ENCODE measurements at places on chromosomes 7 and 10.
A peak's percentile ranks its signal among the peaks of the same experiment; 100 is the strongest.

GRCh38 chr10:27223964-27224363, 16.6 kb downstream of the ACBD5 start:
- no peak for DNase-seq

DNA sequence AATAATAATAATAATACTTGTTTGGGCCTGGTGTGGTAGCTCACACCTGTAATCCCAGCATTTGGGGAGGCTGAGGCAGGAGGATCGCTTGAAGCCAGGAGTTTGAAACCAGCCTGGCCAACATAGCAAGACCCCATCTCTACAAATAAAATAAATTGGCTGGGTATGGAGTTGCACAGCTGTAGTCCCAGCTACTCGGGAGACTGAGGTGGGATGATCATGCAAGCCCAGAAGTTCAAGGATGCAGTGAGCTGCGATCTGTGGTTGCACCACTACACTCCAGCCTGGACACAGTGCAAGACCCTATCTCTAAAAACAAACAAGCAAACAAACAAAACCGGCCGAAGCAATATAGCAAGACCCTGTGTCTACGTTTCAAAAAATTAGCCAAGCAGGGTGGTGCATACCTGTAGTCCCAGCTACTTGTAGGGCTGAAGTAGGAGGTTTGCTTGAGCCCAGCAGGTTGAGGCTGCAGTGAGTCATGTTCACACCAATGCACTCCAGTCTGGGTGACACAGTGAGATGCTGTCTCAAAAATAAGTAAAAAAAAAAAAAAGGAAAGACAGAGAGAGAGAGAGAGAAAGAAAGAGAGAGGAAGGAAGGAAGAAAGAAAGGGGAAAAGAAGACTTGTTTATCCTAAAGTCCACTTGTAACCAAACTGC, 85.6 kb upstream of the KDM7A start:
- no peak for DNase-seq

DNA sequence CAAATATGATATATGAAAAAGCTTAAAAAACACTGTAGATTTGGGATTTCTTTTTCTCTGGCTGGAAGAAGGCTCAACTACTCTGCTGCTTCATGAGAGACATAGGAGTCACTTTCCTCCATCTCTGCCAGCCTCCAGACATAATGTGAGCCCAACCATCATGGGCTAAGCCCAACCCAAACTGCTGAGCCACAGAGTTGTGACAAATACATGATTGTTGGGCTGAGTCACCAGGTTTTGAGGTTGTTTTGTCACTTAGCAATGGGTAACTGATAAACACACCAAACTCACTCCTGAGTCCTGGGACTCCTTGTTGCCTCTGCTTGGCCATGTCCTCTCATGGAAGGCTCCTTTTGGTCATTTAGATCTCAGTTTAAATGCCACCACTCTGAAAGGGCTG, 381.8 kb upstream of the FZD8 start:
- no peak for DNase-seq

GRCh38 chr7:123643495-123644441, 11.9 kb upstream of the LMOD2 start:
- peak; percentile 31 for DNase-seq

DNA sequence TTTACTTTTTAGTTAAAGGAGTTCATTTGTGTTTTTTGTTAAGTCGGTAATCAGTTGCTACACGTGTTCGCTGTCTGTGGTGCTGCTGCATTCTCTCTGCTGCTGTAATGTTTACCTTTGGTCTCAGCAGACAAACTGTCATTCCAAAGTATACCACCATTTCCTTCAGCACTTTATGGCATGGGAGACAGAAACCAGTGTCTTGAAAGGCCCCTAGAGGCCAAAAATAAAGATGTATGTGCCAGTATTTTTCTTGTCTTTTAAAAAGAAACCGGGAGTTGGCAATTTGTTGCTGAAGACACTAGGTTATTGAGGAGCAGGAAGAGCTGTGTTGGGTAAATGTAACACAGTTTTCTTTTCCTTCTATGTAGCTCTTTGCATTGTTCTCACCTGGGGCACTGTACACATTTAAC, 24.1 kb downstream of the ZNF92 start:
- no peak for DNase-seq

DNA sequence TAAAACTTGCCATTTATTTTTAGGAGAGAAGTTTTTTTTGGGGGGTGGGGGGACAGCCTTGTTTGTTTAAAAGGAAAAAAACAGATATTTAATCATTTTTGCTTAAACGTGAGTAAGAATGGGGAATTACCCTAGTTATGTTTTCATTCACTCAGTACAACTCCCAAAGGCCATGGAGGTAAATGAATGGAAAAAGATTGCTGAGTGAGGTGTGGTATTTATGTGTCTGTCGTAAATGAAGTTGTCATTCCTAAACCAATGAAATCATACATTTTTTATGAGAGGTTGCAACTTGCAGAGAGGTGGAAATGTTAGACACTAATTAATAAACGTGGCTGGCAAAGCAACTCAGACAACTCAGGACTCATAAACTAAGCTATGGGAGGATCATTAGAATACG, 218.1 kb downstream of the CELF2 start:
- no peak for DNase-seq

GRCh38 chr7:81003326-81003725, 84.5 kb upstream of the SEMA3C start:
- no peak for DNase-seq

- no peak for DNase-seq
Measured at GRCh38 chr10:78914502-78915189, 154.1 kb upstream of the ZMIZ1 start.

GRCh38 chr10:50260791-50261281, 9.5 kb upstream of the ASAH2 start:
- DNase-seq, result no peak

DNA sequence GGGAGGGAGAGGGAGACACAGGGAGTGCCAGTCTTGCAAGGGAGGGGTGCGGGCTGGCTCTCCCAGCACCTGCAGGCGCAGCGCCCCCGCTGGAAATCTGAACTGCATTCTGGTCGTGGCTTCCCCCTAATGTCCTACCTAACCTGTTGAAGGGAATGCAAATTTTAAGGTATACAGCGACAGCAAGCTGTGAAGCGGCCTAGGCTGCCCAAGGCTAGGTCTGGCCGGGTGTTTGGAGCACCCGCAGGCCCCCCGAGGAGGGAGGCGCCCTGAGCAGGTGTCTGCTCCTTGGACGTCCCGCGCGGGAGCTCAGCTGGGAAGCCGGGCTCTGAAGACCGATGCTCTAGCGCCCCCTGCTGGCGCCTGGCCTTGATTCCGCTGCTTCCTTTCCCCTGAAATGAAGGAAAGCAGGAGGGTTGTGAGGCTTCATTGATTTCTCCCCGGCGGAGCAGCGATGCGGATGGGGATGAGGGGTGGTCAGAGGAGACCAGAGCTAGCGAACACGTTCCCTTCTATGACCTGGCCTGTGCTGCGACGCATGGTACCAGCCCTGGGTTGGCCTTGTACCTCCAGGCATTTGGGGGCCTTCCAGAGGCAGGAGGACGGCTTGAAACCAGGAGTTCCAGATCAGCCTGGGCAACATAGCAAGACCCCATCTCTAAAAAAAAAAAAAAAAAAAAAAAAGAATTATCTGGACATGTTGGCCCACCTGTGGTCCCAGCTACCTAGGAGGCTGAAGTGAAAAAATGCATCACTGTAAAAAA, 601.3 kb downstream of the GALNT17 start:
- DNase-seq, result peak; percentile 10

DNA sequence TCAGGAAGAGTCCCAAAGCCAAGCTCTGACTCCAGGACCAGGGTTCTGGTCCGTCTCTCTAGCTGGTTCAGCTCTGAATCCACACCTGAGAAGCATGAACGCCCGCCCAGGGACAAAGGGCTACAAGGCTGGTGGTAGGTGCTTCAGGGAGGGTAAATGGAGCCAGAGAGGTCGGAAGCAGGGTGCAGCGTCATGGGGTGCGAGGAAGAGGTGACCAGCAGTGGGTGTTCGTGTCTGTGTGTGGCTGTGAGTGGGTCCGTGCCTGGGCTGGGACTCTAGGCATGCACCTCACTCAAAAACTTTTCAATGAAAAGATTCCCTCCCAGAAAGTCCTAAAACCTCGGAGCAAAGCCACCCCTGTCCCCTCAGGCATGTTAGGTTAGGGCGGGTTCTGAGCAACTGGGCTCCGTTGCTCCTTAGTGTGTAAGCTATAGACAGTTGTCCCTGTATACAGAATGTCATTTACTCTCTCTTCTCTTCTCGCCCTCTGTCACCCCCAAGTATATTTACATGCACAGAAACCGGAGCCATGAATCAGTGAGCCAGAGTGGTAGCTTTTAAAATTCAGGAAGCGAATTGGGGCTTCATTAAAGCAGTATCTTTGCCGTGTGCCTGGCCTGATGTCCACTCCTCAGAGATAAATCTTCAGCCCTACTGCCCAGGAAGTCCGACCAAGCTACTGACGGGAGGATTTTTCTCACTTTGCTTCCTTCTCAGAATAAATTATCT, 12.3 kb upstream of the GATA3 start:
- DNase-seq, result no peak

All from HFF-Myc (cell line).